ENCODE measurements at places on chromosomes 13 and 19.

- no peak for DNase-seq
Measured at GRCh38 chr13:108974686-108975085, 345.3 kb downstream of the MYO16 start.

DNA sequence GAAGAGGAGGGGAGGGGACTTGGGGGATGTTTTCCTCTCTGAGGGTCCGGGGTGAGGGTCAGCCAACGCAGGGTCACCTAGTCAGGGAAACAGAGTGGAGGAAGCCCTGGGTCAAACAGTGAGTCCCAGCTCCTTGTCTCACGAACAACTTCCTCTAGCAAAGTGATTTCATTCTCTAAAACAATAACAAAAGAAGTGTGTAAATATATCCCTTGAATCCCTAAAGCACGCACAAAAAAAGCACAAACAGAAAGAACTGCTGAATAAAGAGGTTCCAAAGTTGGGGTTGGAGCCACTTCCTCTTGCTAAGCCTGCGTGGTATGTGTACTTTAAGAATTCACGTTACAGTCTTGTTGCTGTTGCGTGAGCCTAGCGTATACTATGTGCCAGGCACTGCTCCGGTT, 1.5 kb upstream of the C5AR2 start:
- DNase-seq, result peak; percentile 63

- no peak for DNase-seq
Measured at GRCh38 chr13:27310946-27311345, 40.3 kb downstream of the RASL11A start.

DNA sequence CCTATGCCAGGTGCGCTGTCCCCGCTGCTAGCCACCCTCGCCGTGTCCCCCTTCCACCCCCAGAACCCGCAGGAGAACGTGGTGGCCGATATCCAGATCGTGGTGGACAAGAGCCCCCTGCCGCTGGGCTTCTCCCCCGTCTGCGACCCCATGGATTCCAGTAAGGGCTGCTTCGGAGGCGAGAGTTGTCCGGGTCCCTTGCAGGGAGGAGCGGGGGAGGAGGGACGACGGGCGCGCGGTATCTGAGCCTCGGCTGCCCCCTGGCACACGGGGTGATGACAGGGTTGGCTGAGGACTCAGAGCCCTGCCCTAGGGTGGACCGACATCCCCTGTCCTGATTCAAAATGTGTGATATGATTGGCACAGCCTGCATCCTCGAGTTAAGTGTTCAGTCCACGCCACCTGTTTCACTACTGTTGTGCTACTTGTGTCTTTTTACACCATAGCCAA, 653 bp downstream of the MVB12A start:
- DNase-seq, result peak; percentile 22

DNA sequence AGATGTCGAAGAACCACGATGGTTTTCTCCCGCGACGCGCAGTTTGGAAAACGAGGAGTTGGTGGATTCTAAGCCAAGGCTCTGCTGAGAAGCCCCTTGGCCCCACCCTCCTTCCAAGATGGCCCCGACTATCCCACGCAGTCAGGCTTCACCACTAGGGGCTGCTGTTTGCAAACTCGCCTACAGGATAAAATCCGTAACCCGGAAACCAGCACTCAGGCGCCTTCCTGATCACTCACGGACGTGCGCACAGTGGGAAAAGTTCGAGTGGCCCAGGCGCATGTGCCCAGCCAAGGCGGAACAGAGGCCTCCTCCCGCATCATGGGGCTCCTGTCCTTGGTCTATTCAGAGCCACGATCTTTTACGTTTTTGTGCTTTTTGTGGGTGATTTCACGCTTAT, 19.2 kb upstream of the UQCR11 start:
- peak; percentile 60 for DNase-seq

- DNase-seq, result peak; percentile 21
Measured at GRCh38 chr13:101942038-101942437, 459.8 kb downstream of the FGF14 start.

DNA sequence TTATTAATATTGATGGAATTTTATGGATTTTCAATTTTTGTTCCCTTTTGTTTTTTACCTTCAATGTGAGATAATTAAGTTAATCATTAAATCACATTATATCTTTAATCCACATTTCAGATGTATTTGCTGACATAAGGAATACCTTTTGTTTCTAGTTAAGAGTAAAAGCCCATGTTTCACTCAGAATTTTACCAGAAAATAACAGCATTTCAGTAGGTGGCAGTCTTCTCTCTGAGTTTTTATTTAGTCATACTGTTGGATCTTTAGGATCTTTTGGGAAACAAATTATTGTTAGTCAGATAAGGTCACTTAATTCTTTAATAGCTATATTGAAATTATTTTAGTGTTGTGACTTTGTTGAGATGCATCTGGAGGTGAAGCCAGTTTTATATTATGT, 67.9 kb downstream of the NDFIP2 start:
- DNase-seq, result peak; percentile 12

DNA sequence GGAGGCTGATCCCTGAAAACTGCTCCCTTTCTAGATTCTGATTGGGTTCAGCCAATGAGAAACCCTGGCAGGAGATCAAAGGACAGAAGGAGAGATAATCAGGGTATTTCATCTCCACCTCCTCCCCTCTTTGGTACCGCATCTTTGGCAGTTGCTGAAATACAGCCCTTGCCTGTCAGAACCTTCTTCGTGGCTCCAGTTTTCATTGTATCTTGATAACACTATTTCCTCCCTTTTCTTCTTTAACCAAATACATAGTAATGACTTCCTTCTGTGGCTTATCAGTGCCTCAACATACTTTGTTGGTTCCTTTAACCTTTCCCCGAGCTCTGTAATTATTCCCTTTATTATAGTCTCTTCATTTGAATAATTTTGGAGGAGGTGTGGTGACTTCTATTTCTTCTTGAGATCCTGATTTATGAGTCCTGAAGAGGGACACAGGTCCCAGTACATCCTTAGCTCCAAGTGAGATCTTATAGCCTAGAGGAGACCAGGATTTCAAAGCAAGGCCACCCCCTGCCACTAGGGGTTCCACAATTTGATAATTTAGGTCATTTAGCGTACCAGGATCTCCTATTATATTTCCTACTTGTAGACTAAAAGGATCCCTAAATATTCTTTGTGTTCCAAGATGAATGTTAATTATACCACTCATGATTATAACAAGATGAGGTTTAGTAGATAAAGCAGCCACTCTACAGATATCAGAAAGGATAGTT, 98.0 kb downstream of the EDNRB start:
- no peak for DNase-seq

GRCh38 chr19:14166999-14167575, 30.7 kb upstream of the ASF1B start:
- DNase-seq, result no peak

DNA sequence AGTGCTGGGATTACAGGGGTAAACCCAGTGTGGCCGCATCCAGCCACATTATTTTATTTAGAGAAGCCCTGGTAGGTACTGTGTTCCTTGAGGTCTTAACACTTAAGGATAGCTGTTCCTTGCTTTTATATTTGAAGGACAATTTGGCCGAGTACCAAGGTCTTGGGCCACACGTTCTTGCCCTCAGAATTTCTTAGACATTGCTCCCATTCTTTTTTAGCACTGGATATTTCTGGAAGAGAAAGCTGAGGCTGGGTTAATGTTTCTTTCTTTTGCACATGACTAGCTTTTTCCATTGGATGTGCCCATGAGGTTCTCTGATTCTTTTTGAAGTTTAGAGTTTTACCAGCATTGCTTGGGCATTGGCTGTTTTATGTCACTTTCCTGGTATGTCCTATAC, 5.5 kb upstream of the RNF113B start:
- DNase-seq, result no peak

GRCh38 chr13:20699715-20700114, 3.8 kb upstream of the IL17D start:
- no peak for DNase-seq

- DNase-seq, result no peak
Measured at GRCh38 chr19:18408053-18408476, 10.6 kb upstream of the LRRC25 start.

DNA sequence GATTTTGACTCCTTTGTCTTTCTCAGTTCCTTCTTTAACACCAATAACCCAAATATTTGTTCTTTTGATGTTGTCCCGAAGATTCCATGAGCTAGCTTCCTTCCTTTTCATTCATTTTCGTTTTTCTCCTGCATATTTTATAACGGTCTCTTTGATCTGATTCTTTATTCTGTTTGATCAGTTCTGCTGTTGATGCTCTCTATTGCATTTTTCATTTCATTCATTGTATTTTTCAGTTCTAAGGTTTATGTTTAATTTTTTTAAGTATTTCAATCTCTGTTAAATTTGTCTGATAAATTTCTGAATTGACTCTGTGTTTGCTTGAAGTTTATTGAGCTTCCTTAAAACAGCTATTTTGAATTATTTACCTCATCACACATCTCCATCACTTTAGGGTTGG, 68.4 kb upstream of the LRCH1 start:
- no peak for DNase-seq

DNA sequence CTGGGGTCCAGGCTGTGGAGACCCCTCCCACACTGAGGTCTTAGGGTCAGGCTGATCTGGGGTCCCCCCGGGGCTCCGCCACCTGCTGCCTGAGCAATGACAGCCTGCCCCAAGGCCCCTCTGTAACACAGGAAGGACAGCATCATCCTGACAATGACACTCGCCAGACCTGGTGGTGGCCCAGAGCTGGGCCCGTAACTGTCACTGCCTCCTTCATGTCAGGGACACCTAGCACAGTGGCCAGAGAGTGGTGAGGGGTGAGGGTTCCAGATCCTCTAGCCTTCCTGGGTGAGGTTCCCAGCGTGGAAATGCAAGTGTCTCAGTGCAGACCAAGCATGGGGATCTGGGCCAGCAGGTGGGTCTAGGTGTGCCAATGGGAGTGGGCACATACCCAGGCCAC, 27.8 kb downstream of the OPA3 start:
- no peak for DNase-seq

DNA sequence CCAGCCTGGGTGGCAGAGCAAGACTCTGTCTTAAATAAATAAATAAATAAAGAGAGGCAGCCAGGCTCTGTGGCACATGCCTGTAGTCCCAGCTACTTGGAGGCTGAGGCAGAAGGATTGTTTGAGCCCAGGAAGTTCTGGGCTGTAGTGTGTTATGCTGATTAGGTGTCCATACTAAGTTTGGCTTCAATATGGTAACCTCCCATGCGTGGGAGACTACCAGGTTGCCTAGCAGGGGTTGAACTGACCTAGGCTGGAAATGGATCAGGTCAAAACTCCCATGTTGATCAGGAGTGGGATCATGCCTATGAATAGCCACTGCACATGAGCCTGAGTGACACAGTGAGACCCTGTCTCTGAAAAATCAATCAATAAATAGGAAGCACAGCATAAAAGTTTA, 4.0 kb upstream of the SNRNP70 start:
- DNase-seq, result no peak

GRCh38 chr13:81138353-81138980, 797.5 kb upstream of the SPRY2 start:
- no peak for DNase-seq

GRCh38 chr13:50940509-50940908, 30.9 kb downstream of the RNASEH2B start:
- DNase-seq, result no peak

GRCh38 chr13:76764916-76765315, 121.3 kb downstream of the KCTD12 start:
- no peak for DNase-seq

DNA sequence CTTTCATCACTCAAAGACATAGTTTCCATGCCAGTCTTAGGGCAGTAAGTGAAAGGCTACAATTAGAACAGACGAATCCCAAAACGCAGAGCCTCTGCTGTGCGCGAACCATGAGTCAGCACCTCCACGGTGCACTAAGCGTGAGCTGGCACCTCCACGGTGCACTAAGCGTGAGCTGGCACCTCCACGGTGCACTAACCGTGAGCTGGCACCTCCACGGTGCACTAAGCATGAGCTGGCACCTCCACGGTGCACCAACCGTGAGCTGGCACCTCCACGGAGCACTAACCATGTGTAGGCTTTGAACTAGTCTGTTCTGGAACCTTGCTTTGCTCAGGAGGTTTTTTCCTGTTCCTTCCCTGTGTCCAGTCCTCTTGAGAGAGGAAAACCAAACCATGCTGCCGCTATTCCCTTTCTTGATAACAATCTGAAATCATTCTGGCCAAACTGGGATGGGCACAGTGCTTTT, 120.6 kb downstream of the IRS2 start:
- DNase-seq, result no peak

DNA sequence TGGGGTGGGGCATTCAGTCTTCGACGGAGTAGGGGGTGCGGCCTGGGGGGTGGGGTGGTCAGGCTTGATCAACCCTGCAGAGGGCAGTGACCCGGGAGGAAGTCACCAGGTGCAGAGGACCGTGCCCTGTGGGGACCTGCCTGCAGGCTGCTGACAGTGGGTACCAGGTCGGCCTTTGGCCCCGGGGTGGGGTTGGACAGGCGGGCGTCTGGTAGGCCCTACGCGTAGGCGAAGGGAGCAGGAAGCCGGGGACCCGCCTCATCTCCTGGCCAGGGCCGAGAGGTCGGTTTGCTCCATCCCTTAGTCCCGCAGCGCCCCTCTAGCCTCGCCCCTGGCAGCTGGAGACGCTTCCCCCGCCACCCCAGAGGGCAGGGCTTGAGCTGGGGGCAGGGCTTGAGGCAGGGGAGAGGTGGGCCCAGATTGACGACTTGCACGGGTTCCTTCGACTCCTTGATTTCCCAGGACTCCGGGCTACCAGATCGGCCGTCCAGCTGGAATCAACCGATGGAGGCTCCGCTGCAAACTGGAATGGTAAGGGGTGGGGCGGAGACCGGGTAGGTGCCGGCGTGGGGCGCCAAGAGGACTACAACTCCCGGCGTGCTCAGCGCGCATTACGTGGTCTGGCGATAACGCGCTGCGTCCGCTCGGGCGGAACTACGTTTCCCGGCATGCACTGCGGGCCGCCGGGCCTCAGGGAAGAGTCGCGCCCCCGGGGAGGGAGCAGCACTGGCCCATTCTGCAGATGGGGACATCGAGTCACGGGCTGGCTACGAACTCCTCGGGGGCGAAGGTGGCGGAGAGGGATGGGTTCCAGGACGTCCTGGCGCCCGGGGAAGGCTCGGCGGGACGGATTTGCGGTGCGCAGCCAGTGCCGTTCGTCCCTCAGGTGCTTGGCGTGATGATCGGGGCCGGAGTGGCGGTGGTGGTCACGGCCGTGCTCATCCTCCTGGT, at the start of gene PNPLA6:
Gene PNPLA6 (plus strand): TSS at position 671 of the 951 bp plus-strand sequence. CDS start 72 bp downstream, at position 743.
- DNase-seq, result peak; percentile 91

GRCh38 chr19:8085598-8086408, 33.2 kb downstream of the CCL25 start:
- DNase-seq, result no peak
